ENCODE measurements at places on chromosomes 1 and 21.

GRCh38 chr1:184509105-184509504 lies 122.3 kb downstream of the C1orf21 start:
- no peak for DNase-seq

DNA sequence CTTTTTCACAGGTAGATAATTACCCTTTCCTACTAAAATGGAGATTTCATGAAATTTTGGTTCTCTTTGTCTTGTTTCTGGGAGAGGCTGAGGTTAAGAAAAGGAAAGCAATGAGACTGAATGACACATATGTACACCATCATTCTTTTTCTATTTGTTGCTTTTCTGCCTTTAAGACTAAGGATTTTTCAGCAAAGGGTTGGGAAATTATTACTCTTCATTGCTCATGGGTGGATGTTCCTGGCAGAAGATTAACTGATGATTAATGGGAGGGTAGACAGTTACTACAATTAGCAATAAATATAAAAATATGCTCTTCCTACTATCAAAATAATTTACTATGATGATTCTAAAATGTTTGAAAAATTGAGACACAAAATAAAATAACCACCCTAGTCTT lies 316.5 kb upstream of the USP24 start:
- no peak for DNase-seq

DNA sequence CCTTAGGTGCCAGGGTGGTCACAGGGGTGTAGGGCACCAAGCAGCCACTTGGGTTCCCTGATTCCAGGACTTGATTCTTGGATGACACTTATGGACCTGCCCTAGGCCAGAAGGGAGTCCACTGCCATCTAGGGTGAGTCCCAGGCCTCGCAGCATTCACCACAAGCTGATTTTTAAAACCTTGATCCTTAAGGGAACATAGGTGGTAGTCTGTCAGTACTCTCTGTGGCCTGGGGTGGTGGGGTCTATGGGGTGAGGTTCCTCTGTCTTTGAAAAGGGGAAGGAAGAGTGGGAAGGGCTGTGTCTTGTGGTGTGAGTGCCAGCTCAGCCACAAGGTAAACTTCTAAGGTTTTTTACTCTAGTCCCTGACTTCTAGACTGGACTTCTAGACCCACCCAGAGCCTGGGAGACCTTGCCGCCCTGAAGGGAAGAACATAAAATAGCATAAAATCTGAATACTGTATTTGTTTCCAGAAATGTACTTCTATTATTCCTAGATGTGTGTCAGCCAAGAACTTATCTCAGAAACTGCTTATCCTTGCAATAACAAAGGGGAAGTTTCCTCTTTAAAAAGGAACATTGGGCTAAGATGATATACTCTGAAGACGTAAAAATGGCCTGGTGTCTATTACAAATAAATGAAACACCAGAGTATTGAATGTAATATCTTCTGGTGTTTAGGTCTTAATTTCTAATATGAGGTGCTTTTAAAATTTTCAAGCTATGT lies 757.3 kb downstream of the LTN1 start:
- no peak for DNase-seq

GRCh38 chr1:38685388-38685787 lies 174.2 kb downstream of the RRAGC start:
- DNase-seq, result no peak
